ENCODE measurements at places on chromosomes 16 and 17.

- DNase-seq, result no peak
Observed at GRCh38 chr17:41538565-41538991, 10.5 kb upstream of the KRT19 start.

DNA sequence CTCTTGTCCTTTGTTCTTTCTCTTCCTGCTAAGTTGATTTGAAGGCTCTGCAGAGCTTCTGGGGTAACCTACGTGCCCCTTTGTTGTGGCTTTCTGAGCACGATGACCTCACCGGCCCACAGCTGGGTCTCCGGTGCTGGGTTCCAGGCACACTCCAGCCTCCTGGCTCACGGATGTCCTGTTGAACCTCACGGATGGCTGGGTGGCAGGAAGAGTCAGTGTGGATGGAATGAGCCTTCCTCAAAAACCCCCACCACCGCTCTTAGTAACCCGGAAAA is 116.0 kb downstream of the SOCS1 start:
- no peak for DNase-seq

- DNase-seq, result no peak
Observed at GRCh38 chr17:81390029-81390872, 5.0 kb upstream of the BAHCC1 start.

GRCh38 chr17:72884066-72884465 is 208.4 kb downstream of the SLC39A11 start:
- DNase-seq, result no peak

GRCh38 chr17:7417056-7417655 is 3.0 kb upstream of the SPEM1 start:
- DNase-seq, result no peak

DNA sequence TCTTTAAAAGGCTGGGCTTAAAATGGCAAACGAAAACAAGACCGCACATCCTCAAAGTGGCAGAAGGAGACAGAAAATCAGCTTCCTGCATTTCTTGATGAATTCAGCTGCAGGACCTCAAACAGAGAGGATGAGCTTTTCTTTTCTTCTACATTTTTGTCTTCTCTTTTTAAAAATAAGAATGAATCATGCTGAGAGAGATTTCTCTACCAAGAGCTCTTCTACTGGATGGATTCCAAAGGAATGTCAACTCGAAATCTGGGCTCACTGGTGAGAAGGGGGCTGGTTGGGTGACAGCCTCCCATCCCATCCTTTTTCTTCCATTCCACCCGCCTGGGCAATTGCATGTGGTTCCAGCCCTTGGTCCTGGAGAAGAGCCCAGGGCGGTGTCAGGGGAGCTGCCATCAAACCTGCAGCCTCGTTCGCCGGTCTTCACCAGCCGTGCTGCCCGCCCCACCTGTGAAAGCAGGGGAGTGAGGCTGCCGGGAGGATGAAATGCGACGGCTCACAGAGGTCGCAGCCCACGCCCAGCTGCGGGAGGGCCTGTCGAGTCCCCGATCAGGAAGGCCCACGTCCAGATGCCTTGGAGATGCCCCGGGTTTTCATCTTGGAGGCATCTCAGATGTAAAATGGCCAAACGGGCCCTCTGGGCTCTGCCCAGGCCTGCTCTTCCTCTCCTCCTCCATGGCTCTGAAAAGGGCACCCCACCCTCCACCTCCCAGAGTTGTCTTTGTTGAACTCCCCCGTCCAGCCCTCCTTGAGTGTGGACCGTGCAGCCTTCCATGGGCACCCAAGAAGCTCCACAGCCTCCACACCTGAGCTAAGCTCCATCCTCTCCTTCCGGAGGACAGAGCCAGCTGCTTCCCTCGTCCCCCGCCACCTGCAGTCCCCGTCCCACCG is 121.9 kb downstream of the FOXL1 start:
- DNase-seq, result no peak

DNA sequence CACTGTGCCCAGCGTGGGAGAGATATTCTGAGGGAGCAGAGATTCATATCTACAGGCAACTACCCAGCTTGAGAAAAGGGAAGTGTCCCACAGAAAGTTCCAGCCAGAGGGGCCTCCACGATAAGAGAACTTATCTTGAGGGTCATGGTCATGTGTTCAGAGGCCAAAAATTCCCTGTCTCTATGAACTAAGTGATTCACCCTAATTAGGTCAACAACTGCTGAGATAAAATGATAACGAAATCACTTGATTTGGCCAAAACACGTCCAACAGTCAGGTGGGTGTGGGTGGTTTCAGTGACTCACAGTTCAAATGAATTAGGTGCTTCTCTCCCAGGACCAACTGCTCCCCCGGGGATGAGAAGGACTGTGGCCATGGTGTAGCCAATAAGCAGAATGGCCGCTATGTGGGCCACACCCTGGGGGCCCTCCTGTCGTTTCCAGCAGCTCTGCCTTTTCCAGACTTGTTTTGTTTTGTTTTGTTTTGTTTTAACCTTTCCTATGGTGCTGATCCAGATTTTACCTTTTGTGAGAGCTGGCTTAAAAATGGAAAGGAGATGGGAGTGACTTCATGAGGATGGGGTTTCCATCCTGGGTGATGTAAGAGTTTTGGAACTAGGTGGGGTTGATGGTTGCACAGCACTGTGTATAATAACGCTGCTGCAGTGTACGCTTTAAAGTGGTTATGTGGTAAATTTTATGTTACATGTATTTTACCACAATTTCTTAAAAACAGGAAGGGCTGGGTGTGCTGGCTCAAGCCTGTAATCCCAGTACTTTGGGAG is 8.7 kb downstream of the DNAI2 start:
- peak; percentile 24 for DNase-seq

DNA sequence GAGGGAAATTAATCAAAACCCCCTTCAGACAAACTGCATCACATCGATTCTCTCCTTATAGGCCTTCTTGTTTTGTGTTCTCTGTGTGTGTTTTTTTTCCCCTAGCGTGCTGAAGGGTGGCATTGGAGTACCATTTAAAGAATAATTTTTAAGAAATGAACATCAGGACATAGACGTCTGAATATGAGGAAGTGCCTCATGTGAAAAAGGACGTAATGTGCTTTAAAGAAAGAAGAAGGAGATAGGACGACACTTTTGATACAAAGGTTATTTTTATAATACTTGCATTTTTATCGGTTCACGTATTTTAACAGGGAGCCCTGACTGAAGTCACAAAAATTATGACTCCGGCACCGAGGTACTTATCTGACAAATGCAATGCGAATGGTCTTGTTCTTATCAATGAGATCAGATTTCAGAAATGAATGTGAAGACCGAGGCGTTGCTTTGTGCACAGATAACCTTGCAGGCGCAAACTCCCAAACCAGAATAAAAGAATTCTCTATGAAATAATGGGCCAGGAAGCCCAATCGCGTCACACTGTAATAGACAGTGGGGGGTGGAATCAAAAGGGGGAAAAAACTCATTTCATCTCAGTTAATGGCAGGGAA is 606.3 kb downstream of the MAF start:
- no peak for DNase-seq

DNA sequence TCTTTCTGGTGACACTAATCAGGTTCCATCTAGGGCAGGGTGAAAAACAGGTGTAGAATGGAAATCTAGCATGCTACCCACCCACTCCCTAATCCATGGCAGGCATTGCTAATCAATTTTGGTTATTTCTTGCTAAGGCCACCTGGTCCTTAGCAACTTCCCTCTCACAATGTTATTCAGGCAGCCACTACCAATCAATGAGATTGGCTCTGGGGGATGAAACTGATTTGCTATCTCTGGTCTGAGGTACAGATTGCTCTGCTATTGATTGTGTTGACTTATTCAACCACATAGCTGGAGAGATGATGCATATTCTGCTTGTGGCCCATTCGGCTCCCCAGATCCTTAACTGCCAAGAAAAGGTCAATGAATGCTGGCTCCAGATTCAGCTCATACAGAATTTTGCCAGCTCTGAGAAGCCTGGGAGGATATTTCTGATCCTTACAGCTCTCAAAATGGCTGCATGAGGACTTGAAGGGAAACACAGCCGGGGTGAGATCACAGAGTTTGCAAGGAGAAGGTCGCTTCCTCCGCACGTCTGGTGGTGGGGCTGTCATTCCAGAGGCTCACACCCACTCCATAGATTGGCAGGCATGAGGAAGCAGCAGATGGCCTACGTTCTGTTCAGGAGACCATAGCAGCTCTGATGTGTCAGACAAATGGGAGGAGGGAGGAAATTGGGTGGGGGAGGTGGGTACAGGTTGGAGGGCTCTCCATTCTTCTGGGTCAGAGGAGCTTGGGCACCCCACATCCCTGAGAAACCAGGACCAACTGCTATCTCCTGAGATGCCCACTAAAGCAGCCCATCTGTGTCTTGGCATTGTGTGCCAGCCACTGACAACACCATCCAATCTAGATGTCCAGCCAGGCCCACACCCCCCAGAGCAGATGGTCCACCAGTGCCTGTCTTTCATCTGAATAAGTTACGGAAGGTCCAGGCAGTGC is 22.3 kb downstream of the SEZ6 start:
- no peak for DNase-seq

- DNase-seq, result no peak
Observed at GRCh38 chr17:51770027-51770759, 388.3 kb downstream of the CA10 start.

- no peak for DNase-seq
Observed at GRCh38 chr17:8939496-8940334, 25.8 kb downstream of the PIK3R5 start.

DNA sequence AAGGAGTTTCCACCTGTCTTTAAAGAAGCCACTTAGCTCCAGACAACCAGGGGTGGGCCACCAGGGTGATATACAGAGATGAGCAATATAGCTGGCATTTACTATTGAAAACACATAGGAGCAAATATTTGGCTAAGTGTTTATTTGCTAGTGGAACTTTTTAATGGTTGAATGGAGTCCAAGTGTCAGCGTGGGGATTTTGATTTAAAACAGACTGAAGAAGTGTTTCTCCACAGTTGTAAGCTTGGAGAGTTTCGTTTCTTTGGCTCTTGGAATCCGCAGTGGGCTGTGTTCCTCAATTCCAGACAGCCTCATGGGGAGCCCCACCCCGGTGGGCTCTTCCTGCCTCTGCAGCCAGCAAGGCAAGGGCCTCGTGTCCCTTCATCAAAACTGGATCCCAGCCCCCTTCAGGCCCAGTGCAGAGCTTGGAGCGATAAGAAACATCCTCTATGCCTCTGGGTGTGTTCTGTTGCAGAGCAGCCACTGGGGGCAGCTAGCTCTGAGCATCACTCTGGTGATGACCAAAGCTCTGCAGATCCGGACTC is 36.1 kb downstream of the NOG start:
- DNase-seq, result no peak

GRCh38 chr17:4616476-4616875 is 25.0 kb downstream of the ALOX15 start:
- DNase-seq, result no peak
